Activated CD8-positive, alpha-beta T cell treated with anti-CD3 and anti-CD28 coated beads for 36 hours (primary cell): ENCODE measurements at places on chromosomes 7 and 10. TPM values are rescaled to one million over a fixed set of nuclear protein-coding genes. Genes with fewer than 3 reads are reported as not detected.

DNA sequence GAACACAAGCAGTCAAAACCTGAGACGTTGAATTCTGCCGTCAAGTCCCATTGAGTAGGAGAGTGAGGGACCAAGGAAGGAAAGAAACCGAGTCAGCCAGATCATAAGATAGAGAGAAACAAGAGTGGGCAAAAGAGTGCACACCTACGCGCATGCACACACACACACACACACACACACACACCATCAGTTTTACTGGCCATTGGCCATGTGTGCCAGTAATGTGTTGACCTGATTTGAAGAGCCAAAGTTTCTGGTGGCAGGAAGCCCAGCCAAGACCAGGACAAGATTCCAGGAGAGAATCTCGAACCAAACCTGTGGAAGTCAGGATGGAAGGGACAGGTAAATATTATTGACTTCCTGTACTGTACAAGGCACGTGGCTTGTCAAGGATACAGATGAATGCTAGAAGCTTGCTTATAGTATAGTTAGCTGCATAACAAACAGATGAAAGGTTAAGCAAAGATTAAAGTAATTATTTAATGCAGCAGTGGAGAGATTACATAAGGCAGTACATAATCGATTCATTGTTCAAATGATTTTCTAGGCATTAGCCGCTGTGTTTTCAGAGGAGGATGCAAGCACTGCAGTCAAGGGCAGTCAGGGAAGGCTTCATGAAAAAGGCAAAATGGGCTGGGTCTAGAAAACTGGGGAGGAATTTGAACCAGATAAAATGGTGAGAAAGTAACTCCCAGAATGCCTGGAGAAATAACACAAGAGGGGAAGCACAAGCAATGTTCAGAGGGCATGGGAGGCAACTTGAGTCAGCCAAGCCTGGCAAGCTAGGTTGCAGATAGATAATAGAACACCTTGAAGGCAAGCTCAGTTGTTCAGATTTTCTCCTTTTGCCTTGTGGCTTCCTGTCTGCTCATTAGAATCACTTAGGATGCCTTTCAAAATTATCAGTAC lies 2.7 kb upstream of the HYCC1 start:
- no peaks in the 10 kb centered on the region for H3K36me3 ChIP-seq
- H3K4me1 ChIP-seq = peaks cover 30% of the 10 kb centered on the region
- H3K4me3 ChIP-seq = no peak overlapping the region

DNA sequence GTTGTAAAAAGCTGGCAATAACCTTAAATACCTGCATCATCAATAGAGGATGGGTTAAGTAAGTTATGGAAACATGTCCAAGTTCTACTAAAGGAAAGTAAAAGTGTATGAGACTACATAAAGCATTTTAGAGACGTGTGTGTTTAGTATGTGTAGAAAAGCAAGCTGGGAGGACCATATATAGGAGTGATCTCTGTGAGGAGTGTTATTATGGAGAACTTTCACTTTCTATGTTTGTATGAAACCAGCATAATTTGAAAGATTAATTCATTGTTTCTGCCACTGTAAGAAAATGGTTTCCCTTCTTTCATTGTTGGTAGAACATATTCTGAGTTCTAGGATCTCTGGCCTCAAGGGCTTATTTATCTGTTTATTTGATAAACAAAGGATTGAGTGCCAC lies 19.2 kb upstream of the PDLIM1 start:
- H3K4me1 ChIP-seq = no peaks in the 10 kb centered on the region
- H3K4me3 ChIP-seq = no peak overlapping the region
- no peaks in the 10 kb centered on the region for H3K27me3 ChIP-seq

GRCh38 chr7:27155816-27156507 lies 513 bp downstream of the HOXA7 start:
- no peak overlapping the region for H3K27ac ChIP-seq
- H3K4me1 ChIP-seq = peaks cover 45% of the 10 kb centered on the region
- no peaks in the 10 kb centered on the region for H3K36me3 ChIP-seq
- H3K4me3 ChIP-seq = peak overlapping the region; percentile 51

GRCh38 chr7:129702761-129703338 lies 91.3 kb downstream of the NRF1 start:
- no peak overlapping the region for H3K27ac ChIP-seq
- peaks cover 17% of the 10 kb centered on the region for H3K4me1 ChIP-seq
- H3K36me3 ChIP-seq = peaks cover 10% of the 10 kb centered on the region
- H3K27me3 ChIP-seq = no peaks in the 10 kb centered on the region

- DNase-seq = peak; percentile 69
- H3K27me3 ChIP-seq = no peaks in the 10 kb centered on the region
- H3K27ac ChIP-seq = no peak overlapping the region
- H3K4me3 ChIP-seq = no peak overlapping the region
These were observed 128.4 kb downstream of the ABCA13 start for GRCh38 chr7:48299580-48300169.

- no peak overlapping the region for H3K4me3 ChIP-seq
- H3K4me1 ChIP-seq = peaks cover 20% of the 10 kb centered on the region
These were observed 26.6 kb upstream of the PSMG3 start for GRCh38 chr7:1596181-1597043.

DNA sequence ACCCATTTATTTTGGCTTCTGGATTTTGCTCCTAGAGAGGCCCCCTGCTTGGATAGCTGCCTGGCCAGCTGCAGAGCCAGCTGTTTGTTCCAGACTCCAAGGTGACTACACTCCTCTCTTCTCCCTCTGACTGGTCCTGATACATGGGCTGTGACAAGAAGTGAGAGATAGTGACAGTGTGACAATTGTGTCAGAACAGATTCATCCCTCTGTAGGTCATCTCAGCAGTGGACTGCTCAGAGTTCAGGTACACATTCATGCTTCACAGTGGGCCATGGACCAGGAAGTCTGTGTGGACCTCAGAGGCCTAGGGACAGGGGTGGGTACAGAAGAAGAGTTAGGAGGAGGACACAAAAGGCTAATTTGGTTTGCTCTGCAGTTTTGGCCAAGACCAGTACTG lies 188.2 kb upstream of the MKLN1 start:
- H3K27ac ChIP-seq = no peak overlapping the region
- H3K4me3 ChIP-seq = no peak overlapping the region
- DNase-seq = no peak
- no peaks in the 10 kb centered on the region for H3K27me3 ChIP-seq
- no peaks in the 10 kb centered on the region for H3K36me3 ChIP-seq

DNA sequence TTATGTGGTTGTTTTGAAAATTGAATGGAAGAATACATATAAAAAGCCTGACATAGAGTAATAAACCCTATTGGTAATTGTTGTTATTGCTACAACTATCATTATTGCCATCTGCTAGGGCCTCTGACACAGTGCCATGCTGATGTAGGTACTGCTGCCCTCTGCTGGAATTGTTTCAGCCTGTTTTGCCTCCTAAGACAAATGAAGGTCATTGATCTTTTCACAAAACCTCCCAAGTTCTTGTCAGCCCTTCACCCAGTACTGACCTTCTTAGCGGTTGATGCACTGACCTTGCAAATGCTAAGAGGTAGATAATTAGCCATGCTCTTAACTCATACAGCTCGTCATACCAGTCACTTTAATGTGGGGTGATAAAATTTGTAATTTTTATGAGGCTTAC lies 975.2 kb downstream of the SORCS1 start:
- no peaks in the 10 kb centered on the region for H3K4me1 ChIP-seq
- no peaks in the 10 kb centered on the region for H3K27me3 ChIP-seq
- H3K27ac ChIP-seq = no peak overlapping the region
- DNase-seq = peak; percentile 40
- H3K4me3 ChIP-seq = no peak overlapping the region

GRCh38 chr10:71735709-71736569 lies 16.4 kb upstream of the C10orf105 start:
- peaks cover 8% of the 10 kb centered on the region for H3K36me3 ChIP-seq
- no peaks in the 10 kb centered on the region for H3K27me3 ChIP-seq
- peak overlapping the region; percentile 97 for H3K27ac ChIP-seq
- H3K4me1 ChIP-seq = peaks cover 99% of the 10 kb centered on the region

DNA sequence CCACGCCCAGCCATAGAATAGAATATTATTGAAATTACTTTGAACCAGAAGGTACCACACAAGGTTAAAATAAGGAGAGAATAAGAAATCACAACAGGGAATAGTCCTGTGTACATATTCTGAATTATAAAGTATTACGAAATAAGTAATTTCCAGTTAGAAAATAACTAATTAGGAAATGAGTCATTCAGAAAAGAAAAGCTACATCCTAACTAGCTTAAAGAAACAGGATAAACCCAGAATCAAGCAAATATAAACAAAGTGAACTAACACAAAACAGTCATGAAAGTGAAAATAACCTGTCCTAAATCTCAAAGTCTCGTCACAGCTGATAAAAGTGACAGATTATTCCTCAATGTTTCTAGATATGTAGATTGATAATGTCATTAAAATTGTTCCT lies 74.8 kb upstream of the NEBL start:
- H3K27me3 ChIP-seq = no peaks in the 10 kb centered on the region
- H3K27ac ChIP-seq = no peak overlapping the region
- H3K4me1 ChIP-seq = no peaks in the 10 kb centered on the region
- no peak for DNase-seq

- H3K4me1 ChIP-seq = peaks cover 4% of the 10 kb centered on the region
- H3K27ac ChIP-seq = peak overlapping the region; percentile 5
- no peak for DNase-seq
- H3K36me3 ChIP-seq = no peaks in the 10 kb centered on the region
- H3K27me3 ChIP-seq = no peaks in the 10 kb centered on the region
- no peak overlapping the region for H3K4me3 ChIP-seq
These were observed 54.2 kb upstream of the CAMK2B start for GRCh38 chr7:44379366-44380188.

- H3K4me1 ChIP-seq = peaks cover 4% of the 10 kb centered on the region
- H3K4me3 ChIP-seq = no peak overlapping the region
- no peak for DNase-seq
These were observed 63.4 kb upstream of the SYPL1 start for GRCh38 chr7:106175507-106175906.

- no peaks in the 10 kb centered on the region for H3K36me3 ChIP-seq
- DNase-seq = no peak
- no peaks in the 10 kb centered on the region for H3K27me3 ChIP-seq
- no peaks in the 10 kb centered on the region for H3K4me1 ChIP-seq
- no peak overlapping the region for H3K27ac ChIP-seq
These were observed 57.3 kb upstream of the GSAP start for GRCh38 chr7:77473229-77474005.

DNA sequence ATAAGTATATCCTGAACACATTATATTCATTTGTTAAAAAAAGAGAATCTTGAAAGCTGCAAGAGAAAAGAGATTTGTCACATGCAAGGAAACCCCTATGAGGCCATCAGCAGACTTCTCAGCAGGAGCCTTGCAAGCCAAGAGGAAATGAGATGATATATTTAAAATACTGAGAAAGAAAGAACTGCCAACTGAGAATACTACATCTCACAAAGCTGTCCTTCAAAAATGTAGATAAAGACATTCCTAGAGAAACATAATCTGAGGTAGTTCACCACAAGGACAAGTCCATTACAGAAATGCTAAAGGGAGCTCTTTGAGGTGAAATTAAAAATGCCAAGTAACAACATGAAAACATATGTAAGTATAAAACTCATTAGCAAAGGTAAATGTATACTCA lies 224.4 kb upstream of the MBL2 start:
- no peaks in the 10 kb centered on the region for H3K4me1 ChIP-seq
- no peak overlapping the region for H3K4me3 ChIP-seq
- no peak overlapping the region for H3K27ac ChIP-seq
- no peaks in the 10 kb centered on the region for H3K27me3 ChIP-seq
- no peak for DNase-seq
- no peaks in the 10 kb centered on the region for H3K36me3 ChIP-seq

DNA sequence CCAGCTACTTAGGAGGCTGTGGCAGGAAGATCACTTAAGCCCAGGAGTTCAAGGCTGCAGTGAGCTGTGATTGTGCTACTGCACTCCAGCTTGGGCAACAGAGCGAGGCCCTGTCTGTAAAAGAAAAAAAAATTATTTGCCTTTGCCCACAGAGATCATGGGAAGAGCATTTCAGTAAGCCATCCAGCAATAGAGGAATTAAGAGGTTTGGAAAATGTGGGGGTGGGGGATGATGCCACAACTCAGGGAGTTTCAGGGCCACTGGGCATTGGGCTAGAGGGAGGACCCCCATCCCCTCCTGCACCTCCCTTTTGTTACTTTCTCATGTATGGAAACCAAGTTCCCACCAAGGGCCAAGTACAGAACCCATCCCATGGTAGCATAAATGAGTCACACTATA lies 38.4 kb downstream of the SVIL start:
- DNase-seq = no peak
- H3K27me3 ChIP-seq = no peaks in the 10 kb centered on the region
- H3K4me1 ChIP-seq = no peaks in the 10 kb centered on the region
- H3K36me3 ChIP-seq = no peaks in the 10 kb centered on the region

CCDC172 gene
- total RNA-seq = not detected

AQP1 gene
- 0.27 TPM for total RNA-seq

TRIM8 gene
- 39.8 TPM for total RNA-seq

HOXA6 gene
- total RNA-seq = not detected

REEP3 gene
- total RNA-seq = 13.6 TPM
